ENCODE measurements at places on chromosomes 1 and 21.

- DNase-seq, result no peak
These were observed 13.4 kb upstream of the PADI6 start for GRCh38 chr1:17358557-17358956.

DNA sequence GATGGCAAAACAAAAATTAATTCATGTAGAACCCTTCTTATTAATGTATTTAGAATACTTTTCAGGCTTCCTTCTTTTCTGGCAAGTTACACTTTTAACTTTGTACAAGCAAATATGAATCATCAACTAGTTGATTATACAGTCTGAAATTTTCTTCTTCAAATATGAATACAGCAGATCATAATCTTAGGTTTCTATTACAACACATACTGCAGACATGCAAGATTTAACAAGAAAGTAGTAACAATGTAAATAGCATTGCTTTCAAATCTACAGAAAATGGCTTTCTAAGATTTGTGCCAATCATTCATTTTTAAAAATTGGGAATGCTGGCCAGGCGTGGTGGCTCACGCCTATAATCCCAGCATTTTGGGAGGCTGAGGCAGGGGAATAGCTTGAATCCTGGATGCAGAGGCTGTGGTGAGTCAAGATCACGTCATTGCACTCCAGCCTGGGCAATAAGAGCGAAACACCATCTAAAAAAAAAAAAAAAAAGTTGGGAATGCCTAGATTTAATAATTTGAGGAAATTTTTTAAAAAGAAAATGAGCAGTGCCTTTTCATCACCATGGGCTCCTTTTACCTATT is 68.4 kb upstream of the DPYD start:
- DNase-seq, result no peak

DNA sequence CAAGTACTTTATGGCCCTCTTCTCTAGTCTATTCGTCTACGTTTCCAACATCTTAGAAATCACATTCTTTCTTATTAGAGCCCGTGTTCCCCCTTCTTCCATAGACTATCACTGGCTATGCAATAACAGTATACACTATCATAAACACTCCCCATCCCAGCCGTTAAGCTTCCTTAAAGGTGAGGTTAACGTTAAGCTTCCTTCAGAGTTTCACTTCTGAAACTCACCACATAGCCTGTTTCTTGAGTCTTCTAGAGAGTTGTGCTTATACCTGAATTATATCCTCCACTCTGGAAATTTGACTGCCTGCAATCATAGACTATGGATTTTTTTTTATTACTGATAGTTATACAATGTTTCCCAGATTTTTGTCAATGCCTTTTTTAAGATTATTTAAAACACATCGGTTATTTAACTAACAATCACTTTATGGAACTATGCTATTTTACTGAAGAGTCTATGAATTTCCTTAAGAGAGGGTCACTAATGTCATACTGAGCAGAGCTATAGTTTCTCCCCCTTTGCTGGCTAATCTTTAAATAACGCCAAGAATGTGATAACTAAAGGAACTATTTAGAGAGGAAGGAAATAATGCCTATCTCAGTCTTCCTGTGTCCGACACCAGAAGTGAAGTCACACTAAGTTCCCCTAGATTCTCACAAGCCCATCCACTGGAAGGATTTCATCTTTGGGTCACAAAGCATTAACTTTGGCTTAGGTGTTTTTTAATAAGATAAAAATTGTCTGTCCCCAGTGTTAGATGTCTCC is 16.8 kb downstream of the FCER1A start:
- no peak for DNase-seq

- no peak for DNase-seq
These were observed 951 bp upstream of the CBR1 start for GRCh38 chr21:36068748-36069398.

DNA sequence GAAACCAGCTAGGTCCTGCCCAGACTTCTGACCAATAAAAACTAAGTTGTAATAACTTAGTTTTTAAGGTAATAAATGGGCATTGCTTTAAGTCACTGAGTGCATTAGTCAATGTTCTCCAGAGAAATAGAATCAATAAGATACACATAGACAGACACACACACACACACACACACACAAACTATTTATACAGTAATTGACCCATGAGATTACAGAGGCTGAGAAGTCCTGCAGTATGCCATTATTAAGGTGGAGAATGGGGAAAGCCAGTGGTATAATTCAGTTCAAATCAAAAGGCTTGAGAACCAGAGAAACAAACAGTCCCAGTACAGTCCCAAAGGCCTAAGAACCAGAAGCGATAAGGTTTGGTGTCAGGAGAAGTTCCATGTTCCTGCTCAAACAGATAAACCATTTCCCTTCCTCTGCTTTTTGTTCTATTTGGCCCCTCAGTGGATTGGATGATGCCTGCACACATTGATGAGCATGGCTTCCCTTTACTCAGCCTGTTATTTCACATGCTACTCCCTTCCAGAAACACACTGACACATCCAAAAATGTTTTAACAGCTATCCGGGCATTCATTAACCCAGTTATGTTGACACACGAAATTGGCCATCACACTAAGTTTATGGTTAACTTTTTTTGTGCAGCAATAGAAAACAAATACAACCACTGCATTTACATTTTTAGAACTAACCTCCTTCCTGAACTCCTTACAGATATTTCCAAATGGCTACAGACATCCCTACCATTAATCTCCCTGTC is 828.2 kb upstream of the NCAM2 start:
- DNase-seq, result no peak

DNA sequence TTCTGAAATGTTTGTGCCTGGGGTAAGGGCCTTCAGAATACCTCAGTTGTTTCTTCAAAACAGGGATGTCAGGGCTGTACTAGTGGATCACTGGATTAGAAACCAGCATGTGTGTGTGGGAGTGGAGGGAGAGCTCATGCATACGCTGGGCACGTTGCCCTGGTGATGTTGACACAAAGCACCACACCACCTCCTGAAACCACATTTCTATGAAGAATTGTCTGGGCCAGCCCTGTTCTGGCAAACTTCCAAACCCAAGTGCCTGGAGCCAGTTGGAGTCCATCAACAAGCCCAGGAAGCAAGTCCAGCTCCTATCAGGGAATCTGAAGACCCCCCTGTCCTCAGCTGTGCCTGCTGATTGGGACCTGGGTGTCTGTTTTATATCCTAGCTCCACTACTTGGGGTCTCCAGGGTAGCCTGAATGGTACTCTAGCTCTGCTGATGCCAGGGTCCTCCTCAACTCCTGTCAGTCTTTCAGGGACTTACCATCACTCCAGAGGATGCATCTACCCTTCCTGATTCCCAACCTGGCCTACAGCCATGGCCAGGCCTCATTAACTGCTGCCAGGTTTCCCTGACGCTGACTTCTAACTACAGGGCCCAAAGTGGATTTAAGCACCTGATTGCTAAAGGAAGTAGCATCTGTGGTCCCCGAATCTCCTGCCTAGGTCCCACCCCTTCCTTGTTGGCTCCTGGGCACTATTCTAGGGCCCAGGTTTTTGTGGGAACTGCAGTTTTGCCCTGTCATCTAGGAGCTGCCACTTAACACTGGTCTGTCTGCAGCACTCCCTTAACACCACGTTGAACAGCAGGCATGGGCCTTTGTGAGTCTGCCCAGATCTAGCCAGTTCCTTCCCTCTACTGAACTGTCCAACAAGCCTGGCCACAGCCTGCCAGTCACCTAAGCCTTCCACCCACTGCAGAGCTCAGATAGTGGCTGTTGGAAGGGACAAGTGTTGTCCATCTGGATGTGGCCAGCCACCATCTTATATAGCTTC is 45.5 kb downstream of the LPAR3 start:
- DNase-seq, result no peak

- no peak for DNase-seq
These were observed 1.3 kb downstream of the MAP7D1 start for GRCh38 chr1:36157115-36157903.

- DNase-seq, result no peak
These were observed 3.5 kb downstream of the CHODL start for GRCh38 chr21:18248171-18248570.

- DNase-seq, result no peak
These were observed 45.9 kb upstream of the CSF3R start for GRCh38 chr1:36528361-36529349.

Data from NCI-H524 treated with DMSO at 0.1 percent for 48 hours (cell line).